ENCODE measurements at places on chromosomes 4 and X.

DNA sequence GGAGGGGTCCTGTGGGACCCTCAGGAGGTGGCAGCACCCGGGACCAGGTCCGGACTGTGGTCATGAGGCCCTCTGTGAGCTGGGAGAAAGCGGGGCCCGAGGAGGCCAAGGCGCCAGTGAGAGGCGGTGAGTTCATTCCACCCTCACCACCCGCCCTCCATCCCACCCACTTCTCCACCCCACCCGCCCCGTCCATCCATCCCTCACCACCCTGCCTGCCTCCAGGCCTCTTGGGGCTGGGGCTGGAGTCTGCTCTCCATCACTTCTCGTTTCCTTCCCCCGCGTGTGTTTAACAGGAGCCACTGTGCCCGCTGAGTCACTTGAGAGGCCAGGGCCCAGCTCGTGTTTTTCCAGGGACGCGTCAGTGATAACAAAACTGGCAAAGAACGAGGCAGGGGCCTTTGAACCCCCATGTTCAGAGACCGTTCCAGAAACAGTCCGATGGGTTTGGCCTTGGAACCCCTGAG lies 6.2 kb downstream of the SH3TC1 start:
- no peak for DNase-seq

- no peak for DNase-seq
These were observed 1278.6 kb downstream of the PCDH7 start for GRCh38 chr4:31998807-31999206.

- no peak for DNase-seq
These were observed 37.7 kb downstream of the MAOA start for GRCh38 chrX:43693602-43694406.

- no peak for DNase-seq
These were observed 286.9 kb upstream of the EMCN start for GRCh38 chr4:100804576-100805360.

GRCh38 chr4:143287572-143287923 lies 49.1 kb upstream of the GAB1 start:
- no peak for DNase-seq

DNA sequence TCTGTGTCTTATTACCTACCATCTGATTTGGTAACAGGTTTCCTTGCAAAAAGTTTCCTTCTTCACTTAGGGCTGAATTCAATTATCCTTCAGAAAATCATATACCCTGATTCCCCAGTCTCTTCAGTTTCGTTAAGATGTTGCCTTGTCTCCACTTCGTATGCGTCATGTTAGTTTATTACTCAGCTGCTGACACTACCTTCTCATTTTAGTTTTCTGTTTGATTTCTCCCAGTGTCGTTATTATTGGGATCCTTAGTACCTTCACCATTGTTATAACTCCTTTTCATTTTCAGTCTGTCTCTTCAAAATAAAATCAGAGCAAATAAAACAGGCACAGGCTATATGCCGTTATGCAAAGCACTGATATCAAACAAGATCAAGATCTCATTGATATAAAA lies 87.5 kb upstream of the RBPJ start:
- no peak for DNase-seq

DNA sequence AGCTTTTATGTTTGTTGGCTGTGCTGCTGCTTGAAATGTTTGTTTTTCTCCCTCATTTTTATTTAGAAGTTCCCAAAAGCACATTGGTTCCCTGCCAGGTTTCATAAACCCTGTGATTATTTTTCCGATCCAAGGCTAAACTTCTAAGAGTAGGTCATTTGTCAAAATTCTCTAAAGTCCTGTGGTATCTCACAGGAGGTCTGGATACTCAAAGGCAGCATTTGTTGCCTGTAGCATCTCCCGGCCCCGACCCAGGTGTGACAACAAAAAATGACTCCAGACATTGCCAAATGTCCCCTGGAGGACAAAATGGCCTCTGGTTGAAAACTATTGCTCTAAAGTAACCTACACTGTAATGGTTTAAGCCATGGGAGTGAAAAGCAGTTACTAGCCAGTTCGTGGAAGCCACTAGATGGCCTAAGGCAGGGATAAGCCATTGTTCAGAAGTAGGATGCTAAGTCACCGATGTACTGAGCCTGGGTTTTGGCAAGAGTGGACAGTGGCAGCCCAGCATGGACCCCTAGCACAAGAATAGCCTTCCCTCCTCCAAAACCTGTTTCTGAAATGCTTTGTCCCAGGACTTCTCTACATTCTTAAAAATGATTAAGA lies 256.1 kb downstream of the THOC2 start:
- no peak for DNase-seq

DNA sequence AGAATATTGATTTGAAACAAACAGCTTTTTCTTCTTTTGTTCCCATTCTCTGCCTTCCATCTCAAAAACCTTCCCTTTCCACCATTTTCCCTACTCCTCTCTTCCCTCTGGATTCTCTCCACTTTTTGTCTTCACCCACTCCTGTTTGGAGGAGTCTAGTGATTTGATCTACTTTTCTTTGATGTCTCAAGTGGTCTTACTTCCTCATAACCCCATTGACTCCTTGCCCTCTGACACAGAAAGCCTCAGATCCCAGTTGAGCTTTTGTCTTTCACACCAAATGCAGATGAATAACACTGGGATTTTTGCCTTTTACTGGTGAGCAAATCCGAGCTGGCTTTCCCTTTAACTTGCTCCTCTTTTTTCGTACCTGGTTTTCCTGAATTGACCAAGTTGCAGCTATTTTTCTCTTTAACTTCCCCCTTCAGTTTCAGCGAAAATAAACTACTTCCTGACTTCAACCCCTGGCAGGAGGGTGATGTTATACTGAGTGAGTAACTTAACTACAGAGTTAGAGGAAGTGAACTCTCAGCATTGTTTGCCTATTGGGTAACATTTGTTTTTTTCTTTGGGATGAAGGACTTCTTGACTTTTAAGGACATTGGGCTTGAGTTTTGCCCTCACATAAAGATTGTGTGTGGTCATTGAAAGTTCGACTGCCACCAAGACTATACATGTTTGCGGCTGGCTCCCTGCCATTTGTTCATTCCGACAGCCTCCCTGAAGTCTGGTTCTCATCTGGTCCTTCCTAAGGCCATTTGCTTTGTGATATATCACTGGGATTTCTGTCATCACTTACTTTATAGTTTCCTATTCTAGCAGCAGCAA lies 392.8 kb upstream of the NR3C2 start:
- DNase-seq: no peak

DNA sequence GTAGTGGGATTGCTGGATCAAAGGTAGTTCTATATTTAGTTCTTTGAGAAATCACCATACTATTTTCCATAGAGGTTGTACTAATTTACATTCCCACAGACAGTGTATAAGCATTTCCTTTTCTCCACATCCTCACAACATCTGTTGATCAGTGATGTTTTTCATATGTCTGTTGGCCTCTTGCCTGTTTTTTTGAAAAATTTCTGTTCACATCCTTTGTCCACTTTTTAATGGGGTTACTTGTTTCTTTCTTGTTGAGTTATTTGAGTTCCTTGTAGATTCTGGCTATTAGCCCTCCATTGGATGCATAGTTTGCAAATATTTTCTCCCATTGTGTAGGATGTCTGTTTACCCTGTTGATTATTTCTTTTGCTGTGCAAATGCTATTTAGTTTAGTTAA lies 72.6 kb downstream of the STOX2 start:
- DNase-seq: no peak

DNA sequence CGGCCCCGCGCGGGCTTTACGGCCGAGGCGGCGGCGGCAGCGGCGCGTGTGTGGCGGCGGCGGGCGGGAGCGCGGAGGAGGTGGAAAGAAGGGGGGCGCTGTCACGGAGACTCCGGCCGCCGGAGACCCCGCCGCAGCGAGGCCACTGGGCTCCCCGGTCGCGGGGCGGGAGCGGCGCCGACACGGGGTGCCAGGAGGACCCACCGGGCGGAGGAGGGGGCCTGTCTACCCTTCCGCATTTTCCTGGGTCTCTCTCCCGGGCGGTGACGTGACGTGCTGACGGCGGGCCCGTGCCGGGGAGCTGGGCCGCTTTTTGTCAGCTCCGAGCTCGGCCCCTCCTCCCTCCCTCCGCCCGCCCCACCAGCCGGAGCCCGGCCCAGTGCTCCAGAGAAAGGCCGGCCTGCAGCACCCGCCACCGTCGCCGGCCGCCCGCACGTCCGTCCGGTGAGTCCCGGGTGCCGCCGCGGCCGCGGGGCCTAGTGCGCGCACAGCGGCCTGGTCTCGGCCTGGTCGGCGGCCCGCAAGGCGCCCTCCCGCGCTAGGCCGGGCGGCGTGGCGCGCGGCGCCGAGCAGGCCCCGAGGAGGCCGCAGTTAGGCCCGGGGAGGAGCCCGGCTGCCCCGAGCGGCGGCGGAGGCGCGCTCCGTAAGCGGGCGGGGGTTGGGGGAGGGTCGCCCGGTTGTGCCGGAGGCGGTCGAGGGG lies at the start of gene ZFX:
TSS of gene ZFX (plus strand) at position 379 of the 700 bp plus-strand sequence. CDS start 23,014 bp downstream, outside the sequence.
- no peak for DNase-seq

DNA sequence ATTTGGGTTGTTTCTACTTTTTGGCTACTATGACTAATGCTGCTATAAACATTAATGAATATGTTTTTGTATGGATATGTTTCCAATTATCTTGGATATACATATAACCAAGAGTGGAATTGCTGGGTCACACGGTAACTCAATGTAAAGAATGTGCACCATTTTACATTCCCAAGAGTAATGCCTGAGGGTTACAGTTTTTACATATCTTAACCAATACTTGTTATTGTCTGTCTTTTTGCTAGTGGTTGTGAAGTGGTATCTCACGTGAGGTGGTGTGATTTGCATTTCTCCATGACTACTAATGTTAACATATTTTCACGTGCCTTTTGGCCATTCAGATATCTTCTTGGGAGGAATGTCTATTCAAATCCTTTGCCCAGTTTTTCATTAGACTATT lies 200.3 kb upstream of the MAB21L2 start:
- no peak for DNase-seq

All from NCI-H2081 treated with DMSO at 0.1 percent for 48 hours (cell line).